Stimulated activated naive CD8-positive, alpha-beta T cell treated with anti-CD3 and anti-CD28 coated beads, Interleukin-15, Interleukin-2, amounts not matched to agents 100 U/mL and 50 U/mL, for 24 hours (primary cell): ENCODE measurements at places on chromosomes 7 and 10.

- DNase-seq, result no peak
Observed at GRCh38 chr7:142618655-142619351, 130.5 kb upstream of the PRSS1 start.

- no peak for DNase-seq
Observed at GRCh38 chr10:4758256-4758655, 67.8 kb upstream of the AKR1E2 start.

- DNase-seq, result no peak
Observed at GRCh38 chr7:29332875-29333855, 138.6 kb downstream of the CHN2 start.

DNA sequence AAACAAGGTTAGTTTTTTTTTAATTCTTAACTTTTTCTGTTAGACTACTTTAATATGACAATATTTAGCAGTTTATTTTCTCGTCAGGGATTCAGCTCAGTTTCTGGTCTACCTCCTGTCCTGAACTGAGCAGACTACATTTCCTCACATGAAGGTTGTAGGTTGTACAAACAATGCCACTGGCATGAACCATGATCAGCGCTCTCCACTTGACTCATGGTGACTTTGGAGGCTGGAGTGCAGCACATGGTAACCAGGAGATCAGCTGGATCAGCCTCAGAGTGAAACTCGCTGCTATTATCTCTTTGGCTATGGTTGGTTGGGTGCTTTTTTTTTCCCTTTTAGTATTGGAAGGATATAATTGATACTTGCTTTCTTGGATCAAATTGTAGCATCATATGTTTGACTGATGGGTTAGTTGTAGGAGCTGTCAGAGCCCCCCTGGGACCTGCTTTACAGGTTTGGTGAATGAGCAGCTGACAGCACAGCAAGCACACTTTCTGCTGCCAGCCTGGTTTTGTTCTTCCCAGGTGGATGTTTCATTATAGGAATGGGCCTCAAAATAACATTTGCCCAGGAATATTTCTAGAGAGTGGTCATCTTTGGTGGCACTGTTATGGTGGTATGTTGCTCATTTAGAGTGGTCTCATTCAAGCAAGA, 556.4 kb downstream of the AUTS2 start:
- DNase-seq, result no peak

DNA sequence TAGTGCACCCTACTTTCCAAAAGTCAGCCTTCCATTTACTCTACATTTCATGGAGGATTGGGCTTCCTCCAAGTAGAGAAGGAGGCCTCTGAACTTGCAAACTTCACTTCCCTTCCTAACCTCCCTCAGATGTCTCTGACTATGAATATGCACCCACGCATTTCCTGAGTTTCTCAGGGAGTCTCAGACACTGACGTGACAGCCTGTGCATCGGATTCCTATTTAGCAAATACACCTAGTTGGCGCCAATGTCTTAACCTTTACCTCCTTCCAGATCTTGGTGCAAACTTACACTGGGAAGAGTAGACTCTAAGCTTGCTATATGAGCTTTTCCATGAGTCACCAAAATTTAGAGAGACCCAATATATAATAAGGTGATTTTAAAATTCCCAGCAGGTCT, 920.1 kb upstream of the AUTS2 start:
- no peak for DNase-seq

GRCh38 chr7:80530136-80530535, 18.3 kb upstream of the GNAT3 start:
- DNase-seq, result no peak
